ENCODE measurements at places on chromosomes 7 and 10.

GRCh38 chr7:107998660-107999480 is 4.1 kb downstream of the LAMB1 start:
- DNase-seq, result no peak

GRCh38 chr10:104648421-104648820 is 7.3 kb downstream of the SORCS3 start:
- DNase-seq, result no peak

DNA sequence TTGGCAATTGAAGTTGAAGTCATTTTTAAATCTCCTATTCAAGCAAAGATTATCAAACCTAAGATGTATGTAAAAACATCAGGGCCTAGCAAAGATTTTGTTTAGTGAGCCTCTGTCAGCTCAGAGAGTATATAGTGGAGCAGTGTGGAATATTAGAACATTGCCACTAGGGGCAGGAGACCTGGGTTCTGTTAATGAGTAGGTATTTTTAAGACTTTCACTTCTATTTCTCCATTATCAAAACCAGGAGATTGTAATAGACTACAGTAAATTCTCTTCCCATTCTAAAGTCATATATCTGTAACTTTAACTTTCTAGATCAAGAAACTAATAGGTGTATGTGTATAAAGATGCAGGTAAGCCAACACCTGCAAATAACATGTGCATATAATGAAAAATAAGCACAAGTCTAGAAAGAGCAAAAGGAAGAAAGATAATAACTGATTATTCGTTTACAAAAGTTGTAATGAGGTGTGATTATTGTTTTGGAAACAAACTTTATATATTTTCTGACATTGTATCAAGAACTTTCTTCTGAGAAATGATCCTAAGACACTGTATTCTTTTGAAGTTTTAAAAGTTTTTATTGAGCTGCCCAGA is 64.4 kb downstream of the KCND2 start:
- DNase-seq, result no peak

DNA sequence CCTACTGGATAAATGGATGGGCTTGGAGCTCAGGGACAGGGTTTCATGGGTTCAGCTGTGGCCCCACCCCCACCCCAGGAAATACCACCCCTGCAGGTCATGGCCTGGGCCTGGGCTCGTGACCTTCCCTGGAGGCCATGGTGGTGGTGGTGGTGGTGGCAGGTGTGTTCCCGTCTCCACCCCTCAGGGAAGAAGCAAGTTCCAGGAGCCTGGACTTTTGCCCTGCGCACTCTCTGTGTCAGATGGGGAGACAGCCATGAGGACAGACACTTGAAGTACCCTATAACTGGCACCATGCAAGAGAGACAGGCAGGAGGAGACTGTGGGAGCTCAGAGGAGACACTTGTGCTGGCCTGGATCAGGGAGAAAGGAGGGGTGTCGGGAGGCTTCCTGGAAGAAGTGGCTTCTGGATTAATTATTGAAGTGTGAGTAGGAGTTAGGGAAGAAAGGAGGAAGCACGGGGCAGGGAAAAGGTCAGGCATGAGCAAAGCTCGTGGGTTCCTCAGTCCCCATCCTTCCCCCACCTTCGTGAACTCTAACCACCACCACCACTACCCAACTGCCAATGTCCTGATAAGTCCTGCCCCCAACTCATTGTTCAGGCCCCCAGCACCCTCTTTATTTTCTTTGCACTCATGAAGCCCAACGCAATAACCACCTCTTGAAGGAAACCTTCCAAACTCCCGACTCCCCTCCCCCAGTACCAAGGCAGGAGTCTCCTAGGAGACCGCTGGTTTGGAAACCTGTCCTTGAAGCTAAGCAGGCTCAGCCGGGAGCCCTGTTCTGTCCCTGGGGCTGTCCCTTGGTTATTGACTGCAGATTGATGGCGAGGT is 8.9 kb downstream of the SH2B2 start:
- no peak for DNase-seq

DNA sequence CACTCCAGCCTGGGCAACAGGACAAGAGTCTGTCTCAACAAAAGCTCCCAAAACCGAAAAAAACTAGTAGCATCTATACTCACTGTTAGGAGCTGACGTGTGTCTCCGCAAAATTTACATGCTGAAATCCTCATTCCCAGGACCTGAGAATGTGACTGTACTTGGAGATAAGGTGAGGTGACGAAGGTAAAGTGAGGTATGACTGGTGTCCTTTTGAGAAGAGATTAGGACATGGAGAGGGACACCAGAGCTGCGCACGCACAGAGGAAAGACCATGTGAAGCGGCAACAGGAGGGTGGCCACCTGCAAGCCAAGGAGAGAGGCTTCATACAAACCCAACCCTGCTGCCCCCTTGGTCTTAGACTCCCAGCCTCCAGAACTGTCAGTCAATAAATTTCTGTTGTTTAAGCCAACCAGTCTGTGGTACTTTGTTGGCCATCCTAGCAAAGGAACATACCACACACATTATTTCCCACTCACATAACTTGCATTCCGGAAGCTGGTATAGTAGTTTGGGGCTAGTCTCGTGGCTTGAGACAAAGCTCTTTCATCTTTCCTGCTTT is 1154.0 kb upstream of the CELF2 start:
- no peak for DNase-seq

DNA sequence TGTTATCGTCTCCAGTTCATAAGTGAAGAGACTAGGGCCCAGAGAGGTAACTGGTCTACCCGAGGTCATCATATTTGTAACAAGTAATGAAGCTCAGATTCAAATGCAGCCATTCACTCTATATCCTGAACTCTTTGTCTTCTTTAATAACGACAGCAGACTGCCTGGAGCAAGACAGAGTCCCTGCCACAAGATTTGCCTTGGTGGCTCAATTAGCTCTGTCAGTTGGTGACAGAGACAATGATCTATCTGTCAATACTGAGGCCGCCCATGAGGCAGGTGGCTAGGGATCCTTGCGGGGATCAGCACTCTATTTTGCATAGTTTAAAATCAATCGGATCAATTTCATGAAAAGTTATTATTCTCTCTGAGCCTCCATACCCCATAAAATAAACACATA is 43.9 kb downstream of the SH3PXD2A start:
- no peak for DNase-seq

DNA sequence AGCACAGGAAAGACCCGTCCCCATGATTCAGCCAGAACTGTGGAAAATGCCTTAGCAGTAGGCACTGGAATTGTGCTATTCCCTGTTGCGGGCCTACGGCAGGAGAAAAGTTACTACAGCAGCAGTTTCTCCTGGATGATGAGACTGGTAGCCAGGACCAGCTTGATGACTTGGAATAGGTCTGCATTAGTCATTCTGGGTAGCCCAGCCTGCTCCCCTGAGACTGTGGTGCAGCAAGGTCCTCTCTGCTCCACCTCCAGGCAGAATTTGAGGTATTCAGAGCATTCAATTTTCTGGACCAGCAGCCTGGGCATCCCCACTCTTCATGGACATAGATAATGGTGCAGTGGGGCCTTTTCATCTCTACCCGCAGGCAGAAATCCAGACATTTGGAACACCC is 490.0 kb downstream of the SH2D4B start:
- DNase-seq, result no peak

DNA sequence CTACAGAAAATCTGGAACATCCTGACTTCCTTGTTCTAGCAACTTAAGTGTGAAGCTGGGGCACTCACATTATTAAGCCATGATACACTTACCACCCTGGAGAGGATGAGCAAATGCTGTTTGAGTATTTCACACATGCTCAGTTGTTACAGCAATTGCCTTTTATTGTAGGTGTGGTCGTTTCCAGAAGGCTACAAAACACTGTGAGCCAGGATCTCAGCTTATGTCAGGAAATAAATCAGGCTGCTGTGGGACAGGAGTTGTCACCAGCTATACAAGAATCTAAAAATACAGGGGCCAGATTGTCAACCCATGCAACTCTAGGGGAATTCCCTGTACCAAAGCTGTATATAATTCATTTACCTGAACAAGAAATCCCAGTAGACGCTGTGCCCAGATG is 273.3 kb upstream of the SP4 start:
- no peak for DNase-seq

Data from stimulated activated CD8-positive, alpha-beta memory T cell treated with anti-CD3 and anti-CD28 coated beads, Interleukin-2, amount 100 ng/mL, for 48 hours (primary cell).